ENCODE measurements at places on chromosomes 2 and 18. TPM values are rescaled to one million over a fixed set of nuclear protein-coding genes. Genes with fewer than 3 reads are reported as not detected.
A peak's percentile ranks its signal among the peaks of the same experiment; 100 is the strongest.

DNA sequence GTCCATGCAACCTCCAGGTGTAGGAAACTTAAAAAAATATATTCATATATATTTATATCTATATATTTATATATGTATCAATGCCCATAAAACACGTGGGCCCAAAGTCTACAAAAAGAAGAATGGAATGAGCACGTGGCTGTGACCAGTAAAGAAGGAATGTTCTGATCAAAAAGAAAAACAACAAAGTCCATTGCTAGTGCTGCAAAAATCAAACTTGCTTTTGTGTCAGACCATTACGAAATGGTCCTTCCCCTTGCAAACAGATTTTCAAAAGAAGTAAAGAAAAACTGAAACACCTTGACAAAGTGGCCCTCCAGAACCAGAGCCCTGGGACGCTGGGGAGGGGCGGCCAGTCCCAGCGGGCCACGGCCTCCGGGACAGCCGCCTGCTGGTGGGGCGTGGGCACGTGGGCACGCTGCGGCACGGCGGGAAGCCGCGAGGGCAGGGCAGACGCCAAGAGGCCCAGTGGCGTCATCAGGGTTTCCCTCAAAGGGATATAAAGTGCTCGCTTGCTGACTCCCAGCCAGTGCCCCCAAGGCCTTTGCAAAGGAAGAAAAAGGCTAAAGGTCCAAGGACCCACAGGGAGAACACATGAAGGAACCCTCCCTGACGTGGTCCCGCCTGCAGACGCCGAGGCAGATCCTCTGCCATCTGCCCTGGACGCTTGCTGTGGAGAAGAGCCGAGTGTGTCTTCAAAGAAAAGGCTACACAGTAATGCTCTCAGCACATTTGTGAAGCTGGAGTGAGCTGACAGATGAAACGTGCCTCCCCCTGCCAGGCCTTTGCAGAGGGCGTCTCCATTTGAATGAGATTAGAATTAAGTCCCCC is 201.8 kb downstream of the TWIST2 start:
- no peaks in the 10 kb centered on the region for H3K4me1 ChIP-seq
- no peak overlapping the region for H3K4me3 ChIP-seq
- DNase-seq: no peak
- H3K27me3 ChIP-seq: no peaks in the 10 kb centered on the region
- H3K36me3 ChIP-seq: peaks cover 5% of the 10 kb centered on the region
- no peak overlapping the region for H3K27ac ChIP-seq

SLC8A1 gene
- total RNA-seq: 1.1 TPM

- peak overlapping the region; percentile 11 for H3K27ac ChIP-seq
- DNase-seq: no peak
- peaks cover 71% of the 10 kb centered on the region for H3K4me1 ChIP-seq
Measured at GRCh38 chr2:216349366-216349765, 22.9 kb downstream of the MARCHF4 start.

MRPL33 gene
- 62.0 TPM for total RNA-seq

GRCh38 chr2:176284461-176285049 is 15.3 kb downstream of the MTX2 start:
- no peak for DNase-seq
- H3K4me1 ChIP-seq: peaks cover 23% of the 10 kb centered on the region
- H3K27me3 ChIP-seq: no peaks in the 10 kb centered on the region
- no peak overlapping the region for H3K27ac ChIP-seq
- peaks cover 9% of the 10 kb centered on the region for H3K36me3 ChIP-seq
- no peak overlapping the region for H3K4me3 ChIP-seq

- no peak overlapping the region for H3K27ac ChIP-seq
- H3K36me3 ChIP-seq: no peaks in the 10 kb centered on the region
- H3K27me3 ChIP-seq: peaks cover 5% of the 10 kb centered on the region
- no peak overlapping the region for H3K4me3 ChIP-seq
Measured at GRCh38 chr2:100833331-100833730, 13.4 kb downstream of the NPAS2 start.

DNA sequence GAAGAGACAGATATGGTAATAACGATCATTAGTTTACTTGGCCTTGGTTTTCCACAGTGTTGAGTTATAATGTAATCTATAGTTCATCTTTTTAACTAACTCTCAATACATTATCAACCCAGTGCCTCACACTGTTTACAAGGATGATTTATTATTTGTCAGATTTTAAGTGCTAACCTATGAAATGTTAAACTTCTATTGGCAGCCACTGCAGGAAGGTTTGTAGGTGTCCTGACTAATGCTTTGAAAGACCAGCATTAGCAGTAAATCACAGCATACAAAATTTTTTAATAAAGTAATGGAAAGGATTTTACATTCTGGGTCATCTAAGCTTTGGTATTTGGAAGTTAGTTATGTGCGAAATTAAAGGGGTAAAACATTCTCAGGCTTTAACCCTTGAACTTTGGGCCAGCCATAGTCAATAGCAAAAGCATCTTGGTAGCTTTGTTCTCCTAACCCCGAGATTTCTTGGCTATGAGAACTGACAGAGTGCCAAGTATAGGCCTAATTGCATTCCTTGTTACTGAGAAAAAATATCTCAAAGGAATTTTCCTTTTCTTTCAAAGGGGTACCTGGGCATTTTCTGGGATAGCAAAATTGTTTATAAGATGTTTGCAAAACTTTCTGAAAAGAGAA is 30.6 kb downstream of the SPATS2L start:
- peaks cover 12% of the 10 kb centered on the region for H3K36me3 ChIP-seq
- DNase-seq: no peak
- H3K27me3 ChIP-seq: no peaks in the 10 kb centered on the region
- no peak overlapping the region for H3K27ac ChIP-seq

TBR1 gene
- not detected for total RNA-seq

GRCh38 chr2:229269941-229270340 is 1.1 kb downstream of the PID1 start:
- H3K4me1 ChIP-seq: no peaks in the 10 kb centered on the region
- H3K27ac ChIP-seq: no peak overlapping the region
- peaks cover 26% of the 10 kb centered on the region for H3K27me3 ChIP-seq
- no peaks in the 10 kb centered on the region for H3K36me3 ChIP-seq
- no peak overlapping the region for H3K4me3 ChIP-seq

SRD5A2 gene
- total RNA-seq: not detected

- H3K4me1 ChIP-seq: peaks cover 10% of the 10 kb centered on the region
- peaks cover 73% of the 10 kb centered on the region for H3K27me3 ChIP-seq
- no peak for DNase-seq
- H3K27ac ChIP-seq: no peak overlapping the region
Measured at GRCh38 chr18:78979056-78979729, 425 bp upstream of the SALL3 start.

GRCh38 chr18:46953195-46953594 is 35.8 kb downstream of the KATNAL2 start:
- H3K4me3 ChIP-seq: no peak overlapping the region
- peaks cover 5% of the 10 kb centered on the region for H3K27me3 ChIP-seq
- H3K27ac ChIP-seq: no peak overlapping the region

DNA sequence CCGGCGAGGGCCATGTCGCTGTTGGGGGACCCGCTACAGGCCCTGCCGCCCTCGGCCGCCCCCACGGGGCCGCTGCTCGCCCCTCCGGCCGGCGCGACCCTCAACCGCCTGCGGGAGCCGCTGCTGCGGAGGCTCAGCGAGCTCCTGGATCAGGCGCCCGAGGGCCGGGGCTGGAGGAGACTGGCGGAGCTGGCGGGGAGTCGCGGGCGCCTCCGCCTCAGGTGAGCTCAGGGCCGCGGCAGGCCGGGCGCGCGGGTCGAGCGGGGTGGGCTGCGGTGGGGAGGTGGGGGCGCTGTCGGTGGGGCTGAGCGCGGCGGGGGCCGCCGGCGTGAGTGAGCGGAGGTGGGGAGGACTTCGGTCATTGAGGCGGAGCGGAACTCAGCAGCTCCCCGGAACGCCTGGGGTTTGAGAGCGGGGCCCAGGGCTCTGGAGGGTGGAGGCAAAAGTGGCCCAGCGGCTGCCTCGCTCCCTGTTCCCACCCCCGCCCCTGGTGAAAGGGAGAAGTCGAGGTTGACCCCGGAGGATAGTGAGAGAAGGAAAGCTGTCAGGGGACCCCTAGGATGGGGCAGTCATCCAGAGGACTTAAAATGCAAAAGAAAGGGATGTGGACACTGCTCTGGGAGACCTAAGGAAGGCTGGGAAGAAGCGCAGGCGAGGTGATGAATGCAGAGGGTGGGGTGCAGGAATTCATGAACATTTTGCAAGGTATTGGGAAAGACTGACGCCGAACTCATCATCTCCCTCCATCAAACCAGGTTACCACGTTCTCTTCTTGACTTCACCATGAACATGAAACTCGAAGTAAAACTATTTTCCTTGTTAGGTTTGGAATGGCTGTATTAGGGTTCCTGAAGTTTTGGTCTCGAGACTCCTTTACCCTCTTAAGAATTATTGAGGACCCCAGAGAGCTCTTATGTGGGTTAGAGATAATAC is 633 bp downstream of the MALT1 start:
- H3K27ac ChIP-seq: peak overlapping the region; percentile 96
- no peak for DNase-seq
- peaks cover 17% of the 10 kb centered on the region for H3K36me3 ChIP-seq
- H3K27me3 ChIP-seq: peaks cover 8% of the 10 kb centered on the region

MEP1B gene
- total RNA-seq: not detected

LIMS3 gene
- 0.93 TPM for total RNA-seq

COL6A3 gene
- total RNA-seq: 1.5 TPM

KIAA2012 gene
- total RNA-seq: not detected

- H3K36me3 ChIP-seq: no peaks in the 10 kb centered on the region
- no peaks in the 10 kb centered on the region for H3K4me1 ChIP-seq
- H3K4me3 ChIP-seq: no peak overlapping the region
- no peak for DNase-seq
- no peaks in the 10 kb centered on the region for H3K27me3 ChIP-seq
Measured at GRCh38 chr18:8771930-8772329, 66.6 kb downstream of the MTCL1 start.

CIB4 gene
- not detected for total RNA-seq

DNA sequence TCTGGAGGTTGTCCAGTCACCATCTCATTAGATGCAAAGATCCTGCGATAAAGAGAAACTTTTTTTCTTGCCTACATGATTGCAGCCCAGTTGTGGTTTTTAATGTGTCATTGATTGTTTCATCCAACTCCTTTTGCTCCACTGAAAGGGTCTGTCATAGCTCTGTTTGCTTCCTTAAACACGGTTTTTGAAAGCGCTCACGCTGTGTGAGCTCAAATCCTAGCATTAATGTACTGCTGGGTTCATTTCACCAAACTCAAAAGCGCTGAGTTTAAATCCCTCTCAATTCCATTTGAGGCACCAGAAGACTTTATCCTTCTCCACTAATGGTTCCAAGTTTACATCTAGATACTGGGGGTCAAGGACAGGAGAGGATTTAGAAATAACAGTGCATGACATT is 53.6 kb downstream of the CDK15 start:
- H3K27me3 ChIP-seq: peaks cover 52% of the 10 kb centered on the region
- no peak for DNase-seq
- H3K27ac ChIP-seq: no peak overlapping the region
- H3K36me3 ChIP-seq: no peaks in the 10 kb centered on the region
- no peak overlapping the region for H3K4me3 ChIP-seq
- H3K4me1 ChIP-seq: peaks cover 12% of the 10 kb centered on the region

DNA sequence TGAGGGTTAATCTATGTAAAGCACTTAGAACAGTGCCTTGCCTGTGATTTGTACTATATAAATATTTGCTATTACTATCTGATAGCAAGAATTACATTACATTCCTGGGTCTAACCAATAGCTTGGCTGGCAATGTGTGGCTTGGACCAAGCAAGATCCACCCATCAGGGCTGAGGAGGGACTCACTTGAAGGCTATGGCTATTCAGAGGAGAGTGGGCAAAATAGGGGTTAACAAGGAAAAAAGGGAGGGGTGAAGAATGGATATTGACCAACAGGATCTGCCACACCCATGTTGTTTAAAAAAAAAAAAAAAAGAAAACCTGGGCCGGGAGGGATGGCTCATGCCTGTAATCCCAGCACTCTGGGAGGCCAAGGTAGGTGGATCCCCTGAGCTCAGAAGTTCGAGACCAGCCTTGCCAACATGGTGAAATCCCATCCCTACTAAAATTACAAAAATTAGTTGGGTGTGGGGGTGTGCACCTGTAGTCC is 20.0 kb upstream of the TMBIM1 start:
- no peaks in the 10 kb centered on the region for H3K36me3 ChIP-seq
- H3K4me3 ChIP-seq: no peak overlapping the region
- no peaks in the 10 kb centered on the region for H3K27me3 ChIP-seq
- no peak overlapping the region for H3K27ac ChIP-seq
- DNase-seq: no peak

STK25 gene
- 108 TPM for total RNA-seq

DNA sequence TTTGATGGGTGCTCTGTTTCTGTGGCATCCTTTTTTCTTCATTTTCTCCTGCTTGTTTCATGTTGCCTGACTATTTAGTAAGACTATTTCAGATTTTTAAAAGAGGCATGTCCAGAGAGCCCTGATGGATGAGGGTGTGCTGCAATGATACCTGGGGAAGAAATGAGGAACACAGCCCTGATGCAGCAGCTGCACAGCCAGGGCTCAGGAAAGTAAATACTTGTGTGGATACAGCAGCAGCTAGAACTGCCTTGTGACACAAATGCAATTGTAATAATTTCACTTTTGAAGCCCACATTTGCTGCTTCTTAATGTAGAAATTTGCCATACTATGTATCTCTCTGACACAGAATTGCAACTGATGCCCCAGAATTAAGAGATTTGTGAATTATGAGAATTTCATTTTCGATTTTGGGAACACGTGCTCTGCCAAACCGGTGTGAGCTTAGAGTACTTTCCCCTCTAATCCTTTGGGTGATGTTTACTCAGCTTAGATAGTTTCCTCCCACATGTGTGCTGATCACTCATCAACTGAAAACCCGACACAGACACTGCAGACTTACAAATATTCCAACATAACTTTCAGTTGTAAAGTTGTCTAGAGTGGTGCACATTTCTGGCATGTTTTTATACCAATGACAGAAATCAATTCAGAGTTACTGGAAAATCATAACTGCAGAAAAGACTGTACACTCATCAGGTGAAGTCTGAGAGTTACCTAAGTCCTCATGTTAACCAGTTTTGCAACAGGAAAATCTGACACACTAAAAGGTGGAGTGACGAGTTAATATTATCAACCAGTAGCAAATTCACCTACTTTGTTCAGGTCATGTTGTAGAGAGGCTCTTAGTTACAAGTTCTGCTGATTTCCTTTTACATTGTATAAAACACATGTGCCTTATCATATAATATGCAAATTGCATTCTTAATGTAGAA is 383.4 kb downstream of the CBLN2 start:
- no peaks in the 10 kb centered on the region for H3K27me3 ChIP-seq
- H3K4me1 ChIP-seq: no peaks in the 10 kb centered on the region
- no peak for DNase-seq

CRYGC gene
- not detected for total RNA-seq

DNA sequence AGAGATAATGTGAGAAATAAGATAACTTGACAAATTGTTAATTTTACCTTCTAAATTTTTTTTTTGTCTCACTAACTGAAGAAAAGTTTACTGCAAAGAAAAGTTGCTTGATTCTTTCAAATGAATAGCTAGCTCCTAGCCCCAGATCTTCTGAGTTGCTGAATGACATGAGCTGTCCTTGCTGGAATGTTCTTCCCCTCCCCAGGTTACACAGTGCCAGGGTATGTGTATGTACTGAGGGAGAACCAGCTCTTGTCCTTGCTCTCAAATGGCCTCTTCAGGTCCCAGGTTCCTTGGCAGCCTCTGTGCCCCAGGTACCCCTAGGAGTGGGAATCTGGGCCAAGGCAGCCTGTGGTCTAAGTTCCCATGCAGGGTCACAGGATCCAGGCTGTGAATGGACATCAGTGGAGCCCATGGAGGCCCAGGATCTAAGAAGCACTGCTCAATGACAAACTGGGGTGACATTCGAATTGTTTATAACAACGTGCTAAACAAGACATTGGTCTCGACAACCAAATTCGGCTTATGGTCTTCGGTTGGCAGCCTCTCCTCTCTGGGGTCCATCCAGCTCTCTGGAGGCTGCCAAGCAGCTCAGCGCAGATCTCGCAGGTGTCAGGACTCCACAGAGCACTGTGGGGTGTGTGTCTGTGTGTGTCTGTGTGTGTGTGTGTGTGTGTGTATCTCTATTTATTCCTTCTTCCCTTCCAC is 17.1 kb upstream of the INO80C start:
- no peak for DNase-seq
- no peaks in the 10 kb centered on the region for H3K36me3 ChIP-seq
- no peak overlapping the region for H3K27ac ChIP-seq
- no peaks in the 10 kb centered on the region for H3K27me3 ChIP-seq

CUL3 gene
- total RNA-seq: 72.2 TPM

Data from activated CD8-positive, alpha-beta memory T cell treated with anti-CD3 and anti-CD28 coated beads, Interleukin-2, amount 10 ng/mL, durations not matched to agents 7 days and 5 days (primary cell).